ENCODE measurements at places on chromosomes 11 and 22.

DNA sequence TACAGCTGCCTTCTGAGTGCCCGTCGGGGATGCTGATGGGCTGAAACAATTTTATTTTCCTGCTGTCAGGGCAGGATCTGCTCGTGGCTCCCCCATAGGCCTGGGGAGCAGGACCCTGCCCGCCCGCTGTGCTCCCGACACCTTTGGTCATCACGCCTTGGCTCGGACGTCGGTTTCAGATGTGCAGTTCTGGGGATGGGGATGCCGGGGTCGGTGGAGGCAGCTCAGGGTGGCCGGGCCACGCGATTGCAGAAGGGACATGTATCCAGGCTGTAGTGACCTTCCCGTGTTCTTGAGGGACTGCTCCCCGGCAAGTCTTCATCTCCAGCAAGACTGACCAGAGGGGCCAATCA, 1150.5 kb downstream of the BRD1 start:
- no peak for DNase-seq

GRCh38 chr11:121086866-121087265, 14.2 kb upstream of the TECTA start:
- DNase-seq, result no peak

GRCh38 chr11:1555713-1556153, 16.3 kb downstream of the DUSP8 start:
- no peak for DNase-seq

- no peak for DNase-seq
Measured at GRCh38 chr22:24400726-24401596, 26.4 kb upstream of the ADORA2A start.

DNA sequence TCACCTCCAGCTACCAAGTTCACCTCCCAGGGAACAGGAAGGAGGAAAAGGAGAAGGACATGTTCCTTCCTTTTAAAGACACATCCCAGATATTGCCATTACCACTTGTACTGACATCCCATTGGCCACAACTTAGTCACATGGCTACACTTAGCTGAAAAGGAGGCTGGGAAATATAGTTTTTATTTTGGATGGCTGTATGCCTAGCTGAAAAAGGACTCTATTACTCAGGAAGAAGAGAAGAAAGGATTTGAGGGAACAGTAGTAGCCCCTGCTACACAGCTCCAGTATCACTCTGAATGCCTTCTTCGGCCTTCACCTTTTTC, 2.1 kb upstream of the APOA5 start:
- DNase-seq, result no peak
